HS-5 (cell line): ENCODE measurements at places on chromosomes 3 and 15.
A peak's percentile ranks its signal among the peaks of the same experiment; 100 is the strongest.

DNA sequence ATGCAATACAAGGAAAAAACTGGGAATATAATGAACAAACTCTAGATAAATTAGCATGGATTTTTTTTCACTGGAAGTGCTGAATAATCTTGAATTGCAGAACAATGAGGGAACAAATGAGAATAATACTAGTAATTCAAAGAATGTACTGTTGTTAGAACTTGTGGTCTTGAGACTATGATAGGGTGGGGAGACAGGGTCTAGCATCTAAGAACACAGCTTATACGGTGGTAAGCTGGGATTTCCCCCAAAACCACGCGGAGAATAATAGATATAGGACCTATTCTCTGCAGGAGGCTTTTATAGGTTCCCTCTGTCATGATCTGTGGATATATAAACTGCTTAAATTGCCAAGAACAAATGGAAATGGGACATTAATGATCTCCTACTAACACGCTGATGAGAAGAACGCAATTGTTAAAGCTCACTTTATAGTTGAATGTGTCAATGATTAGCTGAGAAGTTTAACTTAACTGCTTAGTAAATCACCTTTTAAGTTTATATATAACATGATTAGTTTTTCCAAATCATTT is 692.3 kb downstream of the ZPLD1 start:
- no peak for DNase-seq

DNA sequence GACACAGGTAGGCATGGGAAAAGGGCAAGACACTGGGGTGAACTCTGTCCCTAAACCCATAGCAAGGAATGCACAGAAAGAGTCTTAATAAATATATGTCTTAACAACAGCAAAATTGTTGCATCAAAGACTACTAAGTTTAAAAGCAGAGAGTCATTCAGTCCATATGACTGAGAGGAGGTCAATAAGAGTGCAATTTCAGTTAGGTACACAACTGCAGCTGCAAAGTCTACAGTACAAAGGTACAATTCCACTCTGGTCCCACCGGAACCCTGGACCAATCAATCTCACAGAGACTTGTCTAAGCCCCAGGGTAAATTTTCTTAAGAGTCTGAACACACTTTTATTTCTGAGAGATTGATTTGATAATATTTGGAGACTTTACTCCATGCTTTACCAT is 6.9 kb downstream of the CP start:
- no peak for DNase-seq

- no peak for DNase-seq
Measured at GRCh38 chr15:57031082-57031481, 112.6 kb downstream of the TCF12 start.

GRCh38 chr3:147851062-147851461 is 441.9 kb downstream of the ZIC1 start:
- no peak for DNase-seq

- DNase-seq = no peak
Measured at GRCh38 chr3:187267306-187267705, 24.2 kb downstream of the MASP1 start.

DNA sequence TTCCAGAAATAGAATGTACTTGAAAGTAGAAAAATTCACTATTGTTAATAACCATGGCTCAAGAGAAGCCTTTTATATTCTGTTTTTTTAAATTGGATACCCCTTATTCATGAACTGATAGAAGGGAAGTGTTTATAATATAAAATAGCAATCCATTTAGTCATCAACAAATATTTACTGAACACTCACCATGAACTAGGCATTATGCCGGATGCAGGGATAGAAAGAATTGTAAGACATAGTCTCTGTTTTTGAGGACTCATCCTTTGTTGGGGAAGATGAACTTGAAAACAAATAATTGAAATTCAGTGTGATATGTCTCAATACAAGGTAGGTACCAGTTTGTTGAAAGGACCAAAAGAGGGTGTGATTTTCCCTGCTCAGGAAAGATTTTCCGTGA is 160.9 kb upstream of the SATB1 start:
- DNase-seq = no peak

- DNase-seq = no peak
Measured at GRCh38 chr15:82566690-82567089, 26.4 kb upstream of the RPS17 start.

GRCh38 chr3:89300981-89301380 is 193.6 kb downstream of the EPHA3 start:
- DNase-seq = no peak

GRCh38 chr3:171260899-171261298 is 199.3 kb downstream of the TNIK start:
- DNase-seq = no peak

- peak; percentile 15 for DNase-seq
Measured at GRCh38 chr3:60086811-60087210, 1037.0 kb upstream of the CFAP20DC start.

DNA sequence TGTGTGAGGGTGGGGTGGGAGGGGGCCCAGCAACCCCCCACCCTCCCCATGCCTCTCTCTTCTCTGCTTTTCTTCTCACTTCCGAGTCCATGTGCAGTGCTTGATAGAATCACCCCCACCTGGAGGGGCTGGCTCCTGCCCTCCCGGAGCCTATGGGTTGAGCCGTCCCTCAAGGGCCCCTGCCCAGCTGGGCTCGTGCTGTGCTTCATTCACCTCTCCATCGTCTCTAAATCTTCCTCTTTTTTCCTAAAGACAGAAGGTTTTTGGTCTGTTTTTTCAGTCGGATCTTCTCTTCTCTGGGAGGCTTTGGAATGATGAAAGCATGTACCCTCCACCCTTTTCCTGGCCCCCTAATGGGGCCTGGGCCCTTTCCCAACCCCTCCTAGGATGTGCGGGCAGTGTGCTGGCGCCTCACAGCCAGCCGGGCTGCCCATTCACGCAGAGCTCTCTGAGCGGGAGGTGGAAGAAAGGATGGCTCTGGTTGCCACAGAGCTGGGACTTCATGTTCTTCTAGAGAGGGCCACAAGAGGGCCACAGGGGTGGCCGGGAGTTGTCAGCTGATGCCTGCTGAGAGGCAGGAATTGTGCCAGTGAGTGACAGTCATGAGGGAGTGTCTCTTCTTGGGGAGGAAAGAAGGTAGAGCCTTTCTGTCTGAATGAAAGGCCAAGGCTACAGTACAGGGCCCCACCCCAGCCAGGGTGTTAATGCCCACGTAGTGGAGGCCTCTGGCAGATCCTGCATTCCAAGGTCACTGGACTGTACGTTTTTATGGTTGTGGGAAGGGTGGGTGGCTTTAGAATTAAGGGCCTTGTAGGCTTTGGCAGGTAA is 8.1 kb downstream of the FAM131A start:
- no peak for DNase-seq

DNA sequence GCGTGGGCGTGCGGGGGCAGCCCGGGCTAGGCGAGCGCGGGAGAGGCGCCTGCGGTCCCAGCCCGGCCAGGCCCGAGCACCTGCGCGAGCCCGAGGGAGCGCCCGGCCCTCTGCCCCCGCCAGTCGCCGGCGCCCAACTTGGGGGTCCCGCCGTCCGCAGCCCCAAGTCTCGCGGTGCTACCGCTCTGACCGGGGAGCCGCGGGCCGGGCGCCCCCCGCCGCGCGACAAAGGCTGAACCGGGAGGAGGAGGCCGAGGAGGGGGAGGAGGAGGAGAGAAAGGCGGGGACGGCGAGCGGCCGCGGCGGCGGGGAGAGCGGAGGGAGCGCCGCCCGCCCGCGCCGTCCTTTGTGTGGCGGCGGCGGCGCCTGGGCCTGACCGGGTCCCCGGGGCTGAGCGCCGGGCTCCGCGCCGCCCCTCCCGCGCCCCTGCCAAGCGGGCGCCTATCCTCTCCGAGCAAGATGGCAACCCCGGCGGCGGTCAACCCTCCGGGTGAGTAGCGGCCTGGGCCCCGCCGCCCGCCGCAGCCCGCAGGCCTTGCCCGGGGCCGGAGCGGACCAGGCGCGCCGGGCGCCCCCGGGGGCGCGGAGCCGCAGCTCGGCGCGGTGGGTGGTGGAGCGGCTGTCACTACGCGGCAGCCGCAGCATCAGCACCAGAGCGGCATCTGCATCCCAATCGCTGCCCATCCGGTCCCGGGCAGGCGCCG is at the start of gene ARNT2:
TSS of gene ARNT2 (plus strand) at position 326 of the 704 bp plus-strand sequence. CDS start at position 460, 134 bp downstream.
- DNase-seq = no peak

- DNase-seq = peak; percentile 98
Measured at GRCh38 chr3:123688241-123688747, 103.4 kb upstream of the HACD2 start.

GRCh38 chr3:38102444-38102814 is 34.5 kb downstream of the ACAA1 start:
- no peak for DNase-seq

GRCh38 chr3:11407644-11408043 is 135.4 kb downstream of the ATG7 start:
- no peak for DNase-seq

- DNase-seq = no peak
Measured at GRCh38 chr15:26724381-26725150, 48.3 kb downstream of the GABRB3 start.

- DNase-seq = peak; percentile 23
Measured at GRCh38 chr15:37289109-37289765, 188.9 kb upstream of the MEIS2 start.

- DNase-seq = no peak
Measured at GRCh38 chr3:143171141-143171980, 51.8 kb downstream of the CHST2 start.

DNA sequence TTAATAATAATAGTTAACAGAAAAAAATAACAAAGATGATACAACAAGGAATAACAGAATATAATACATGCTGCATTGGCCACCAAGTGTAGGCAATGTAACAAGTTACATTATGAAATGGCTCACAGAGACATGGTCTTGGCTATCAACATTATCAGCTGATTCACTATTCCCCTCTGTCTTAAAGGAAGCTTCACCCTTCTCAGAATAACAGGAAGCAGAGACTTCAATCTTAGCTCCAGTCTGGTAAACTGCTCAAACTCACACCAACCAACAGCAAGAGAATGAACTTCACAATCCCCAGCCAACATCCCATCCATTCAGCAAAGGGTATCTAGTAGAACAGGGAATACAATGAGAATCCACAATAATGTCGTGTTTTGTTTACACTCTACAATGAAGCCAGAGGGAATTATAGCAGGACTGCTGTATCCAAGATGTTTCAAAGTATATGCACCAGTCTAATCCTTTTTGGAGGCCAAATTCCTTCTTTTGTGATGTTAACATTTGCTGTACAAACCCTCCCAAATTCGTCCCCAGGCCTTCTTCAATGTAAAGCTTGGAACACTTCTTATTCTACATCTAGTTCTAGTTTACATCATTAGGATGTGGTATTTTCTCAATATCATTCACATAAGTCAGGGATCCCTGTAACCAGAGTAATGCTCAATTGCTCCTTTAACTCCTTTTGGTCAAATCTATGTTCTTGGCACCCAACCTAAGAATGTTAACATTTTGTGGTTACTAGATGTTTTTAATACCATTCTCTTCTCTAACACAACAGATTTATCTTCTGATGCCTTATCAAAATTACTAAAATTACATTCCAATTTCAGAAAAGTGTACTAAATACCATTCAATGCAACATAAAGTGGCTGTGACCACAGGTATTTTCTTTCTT is 52.4 kb upstream of the CMSS1 start:
- no peak for DNase-seq

DNA sequence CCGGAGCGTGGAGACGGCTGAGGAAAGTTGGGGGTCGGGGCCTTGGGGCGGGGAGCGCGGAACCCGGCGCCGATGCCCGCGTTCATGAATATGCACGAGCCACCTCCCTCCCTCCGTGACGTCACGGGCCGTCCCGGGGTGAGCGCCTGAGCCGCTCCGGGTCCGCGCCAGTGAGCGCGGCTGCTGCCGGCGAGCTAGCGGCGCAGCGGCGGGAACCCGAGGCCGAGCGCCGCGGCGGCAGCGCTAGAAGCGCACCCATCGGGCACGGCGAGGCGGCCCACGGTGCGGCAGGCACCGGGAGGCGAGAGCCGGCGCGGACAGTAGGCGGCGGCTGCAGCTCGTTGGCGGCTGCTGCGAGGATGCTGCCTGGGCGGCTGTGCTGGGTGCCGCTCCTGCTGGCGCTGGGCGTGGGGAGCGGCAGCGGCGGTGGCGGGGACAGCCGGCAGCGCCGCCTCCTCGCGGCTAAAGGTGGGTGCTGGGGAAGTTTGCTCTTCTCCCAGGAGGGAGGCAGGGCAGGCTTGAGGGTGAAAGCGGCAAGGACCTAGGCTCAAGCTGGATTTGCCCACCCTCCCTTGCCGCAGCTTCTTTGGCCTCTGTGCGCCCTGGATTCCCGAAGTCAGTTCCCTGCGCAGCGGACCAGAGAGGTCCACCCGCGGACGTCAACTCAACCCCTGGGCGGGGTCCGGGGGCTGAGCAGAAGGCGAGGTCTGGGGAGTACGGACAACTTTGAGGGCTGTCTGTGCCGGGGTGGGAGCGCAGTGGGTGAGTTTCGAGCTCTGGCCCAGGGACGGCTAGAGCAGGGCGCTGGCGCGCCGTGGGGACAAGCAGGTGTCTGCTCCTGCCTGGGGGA is at the start of gene CLSTN2:
TSS of gene CLSTN2 (plus strand) at position 170 of the 850 bp plus-strand sequence.
- DNase-seq = no peak

- DNase-seq = no peak
Measured at GRCh38 chr3:100540791-100541334, 48.4 kb downstream of the TMEM45A start.

- DNase-seq = no peak
Measured at GRCh38 chr15:26028086-26028740, 165.1 kb upstream of the ATP10A start.

DNA sequence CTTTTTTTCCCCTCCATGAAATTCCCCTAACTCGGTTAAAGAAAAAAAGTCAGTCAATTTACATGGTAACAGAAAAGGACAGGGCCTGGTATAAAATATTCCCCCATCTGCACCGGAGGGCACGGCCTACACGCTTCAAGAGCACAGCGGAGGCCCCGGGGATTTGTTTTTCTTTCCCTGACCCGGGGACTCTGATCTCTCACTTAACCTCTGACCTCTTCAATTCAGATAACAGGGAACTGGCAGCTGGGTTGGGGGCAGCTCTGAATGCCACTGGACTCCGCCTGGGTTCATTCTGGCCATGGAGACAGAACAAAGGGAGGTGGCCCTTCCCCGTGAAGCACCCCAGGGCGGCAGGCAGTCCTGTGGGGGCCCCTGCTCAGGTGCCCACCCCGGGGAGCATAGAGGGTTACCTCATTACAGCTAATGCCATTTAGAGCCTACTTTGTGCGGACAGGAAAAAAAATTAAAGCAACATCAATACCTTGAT is 257.5 kb downstream of the SHQ1 start:
- DNase-seq = no peak

GRCh38 chr15:55977231-55977630 is 16.2 kb downstream of the NEDD4 start:
- DNase-seq = no peak

DNA sequence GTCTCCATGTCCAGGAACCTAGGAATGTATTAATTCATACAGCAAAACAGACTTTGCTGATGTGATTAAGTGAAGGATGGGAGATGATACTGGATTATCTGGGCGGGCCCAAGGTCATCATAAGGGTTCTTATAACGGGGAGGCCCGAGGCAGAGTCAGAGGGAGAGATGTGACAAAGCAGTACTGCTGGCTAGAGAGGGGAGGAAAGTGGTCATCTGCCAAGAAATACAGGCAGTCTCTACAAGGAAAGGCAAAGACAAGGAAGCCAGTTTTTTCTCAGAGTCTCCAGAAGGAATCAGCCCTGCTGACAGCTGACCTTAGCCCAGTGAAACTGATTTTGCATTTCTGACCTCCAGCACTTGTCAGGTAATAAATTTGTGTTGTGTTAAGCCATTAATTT is 66.2 kb upstream of the CORO2B start:
- no peak for DNase-seq
